ENCODE measurements at places on chromosomes 5 and 9. TPM values are rescaled to one million over a fixed set of nuclear protein-coding genes. Genes with fewer than 3 reads are reported as not detected.

- H3K36me3 ChIP-seq = peaks cover 2% of the 10 kb centered on the region
- H3K27me3 ChIP-seq = peaks cover 42% of the 10 kb centered on the region
- no peak for DNase-seq
- no peaks in the 10 kb centered on the region for H3K4me1 ChIP-seq
- H3K27ac ChIP-seq = no peak overlapping the region
Observed at GRCh38 chr9:90526386-90526785, 116.2 kb downstream of the DIRAS2 start.

DNA sequence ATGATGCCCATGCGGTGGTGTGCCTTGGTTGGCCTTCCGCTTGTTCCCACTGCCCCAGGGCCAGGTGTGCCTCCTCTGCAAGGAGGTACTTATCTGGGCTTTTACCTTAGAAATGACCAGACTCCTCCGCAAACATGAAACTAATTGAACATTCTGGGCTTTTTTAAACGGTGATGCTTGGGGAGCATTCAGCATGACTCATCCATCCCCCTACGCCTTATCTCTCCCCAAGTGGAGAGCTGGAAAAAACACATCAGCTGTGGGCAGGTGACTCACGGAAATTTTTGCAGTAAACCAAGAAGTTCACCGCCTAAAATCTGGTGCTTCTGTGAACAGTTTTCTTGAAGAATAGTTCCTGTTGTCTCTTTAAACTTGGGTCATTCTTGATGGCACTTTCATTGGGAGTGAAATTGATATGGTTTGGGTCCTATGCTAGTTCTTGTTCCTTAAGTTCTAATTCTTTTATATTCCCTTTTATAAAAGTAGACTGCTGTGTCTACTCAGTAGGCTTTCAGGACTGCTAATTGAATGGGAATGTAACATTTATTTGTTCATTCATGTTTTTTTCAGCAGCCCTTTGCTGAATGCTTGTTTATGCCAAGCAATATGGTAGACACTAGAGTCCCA, 39.6 kb downstream of the SFXN1 start:
- H3K27me3 ChIP-seq = no peaks in the 10 kb centered on the region
- peaks cover 9% of the 10 kb centered on the region for H3K36me3 ChIP-seq
- peak overlapping the region; percentile 77 for H3K27ac ChIP-seq

- no peak within 1 kb of the TSS for H3K4me3 ChIP-seq
- H3K4me1 ChIP-seq = no peaks in the 10 kb centered on the region
- H3K27me3 ChIP-seq = peaks cover 51% of the 10 kb centered on the region
- no peak for DNase-seq
Observed at GRCh38 chr5:141363952-141364660, at the start of gene PCDHGA5. PCDHGA5 (plus strand) TSS chr5:141364162; CDS start chr5:141364331, 169 bp downstream.

- H3K4me3 ChIP-seq = no peak overlapping the region
- H3K27ac ChIP-seq = no peak overlapping the region
- peaks cover 3% of the 10 kb centered on the region for H3K4me1 ChIP-seq
- H3K36me3 ChIP-seq = no peaks in the 10 kb centered on the region
- no peak for DNase-seq
- no peaks in the 10 kb centered on the region for H3K27me3 ChIP-seq
Observed at GRCh38 chr9:78189461-78189860, 46.4 kb upstream of the CEP78 start.

GRCh38 chr9:107046692-107047091, 183.7 kb downstream of the ZNF462 start:
- H3K36me3 ChIP-seq = no peaks in the 10 kb centered on the region
- no peak overlapping the region for H3K27ac ChIP-seq
- DNase-seq = no peak
- no peaks in the 10 kb centered on the region for H3K4me1 ChIP-seq

DNA sequence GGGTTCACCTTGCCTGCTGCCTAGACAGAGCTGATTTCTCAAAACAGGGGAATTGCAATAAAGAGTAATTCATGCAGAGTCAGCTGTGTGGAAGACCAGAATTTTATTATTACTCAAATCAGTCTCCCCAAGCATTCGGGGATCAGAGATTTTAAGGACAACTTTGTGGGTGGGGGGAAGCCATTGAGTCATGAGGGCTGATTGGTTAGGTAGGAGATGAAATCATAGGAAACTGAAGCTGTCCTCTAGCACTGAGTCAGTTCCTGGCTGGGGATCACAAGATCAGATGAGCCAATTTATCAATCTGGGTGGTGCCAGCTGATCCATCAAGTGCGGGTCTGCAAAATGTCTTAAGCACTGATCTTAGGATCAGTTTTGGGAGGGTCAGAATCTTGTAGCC, 159.1 kb upstream of the MAP1B start:
- DNase-seq = no peak
- no peak overlapping the region for H3K4me3 ChIP-seq
- no peaks in the 10 kb centered on the region for H3K4me1 ChIP-seq
- no peak overlapping the region for H3K27ac ChIP-seq
- H3K36me3 ChIP-seq = no peaks in the 10 kb centered on the region

GRCh38 chr5:157575381-157576020, at the start of gene ADAM19:
ADAM19 (minus strand) TSS chr5:157575775; CDS start chr5:157575696, 79 bp downstream.
- peaks cover 52% of the 10 kb centered on the region for H3K4me1 ChIP-seq
- peak within 1 kb of the TSS; percentile 100 for H3K4me3 ChIP-seq
- peak within 1 kb of the TSS; percentile 99 for H3K27ac ChIP-seq
- DNase-seq = peak; percentile 55
- H3K36me3 ChIP-seq = peaks cover 9% of the 10 kb centered on the region

- H3K27me3 ChIP-seq = no peaks in the 10 kb centered on the region
- no peak overlapping the region for H3K4me3 ChIP-seq
- H3K4me1 ChIP-seq = peaks cover 4% of the 10 kb centered on the region
- H3K27ac ChIP-seq = no peak overlapping the region
- no peaks in the 10 kb centered on the region for H3K36me3 ChIP-seq
- DNase-seq = no peak
Observed at GRCh38 chr5:68441309-68442073, 225.9 kb downstream of the PIK3R1 start.

GRCh38 chr5:95838001-95838520, 15.5 kb upstream of the GLRX start:
- no peaks in the 10 kb centered on the region for H3K27me3 ChIP-seq
- peak overlapping the region; percentile 98 for H3K27ac ChIP-seq
- H3K4me1 ChIP-seq = peaks cover 41% of the 10 kb centered on the region
- no peak for DNase-seq

- no peaks in the 10 kb centered on the region for H3K27me3 ChIP-seq
- no peak overlapping the region for H3K27ac ChIP-seq
- H3K4me1 ChIP-seq = peaks cover 26% of the 10 kb centered on the region
- DNase-seq = no peak
Observed at GRCh38 chr5:36944607-36945225, 68.1 kb downstream of the NIPBL start.

- no peaks in the 10 kb centered on the region for H3K36me3 ChIP-seq
- H3K27ac ChIP-seq = no peak overlapping the region
- peaks cover 8% of the 10 kb centered on the region for H3K27me3 ChIP-seq
- no peak overlapping the region for H3K4me3 ChIP-seq
- no peaks in the 10 kb centered on the region for H3K4me1 ChIP-seq
Observed at GRCh38 chr5:6197427-6197826, 180.9 kb downstream of the MED10 start.

- H3K4me1 ChIP-seq = no peaks in the 10 kb centered on the region
- H3K27me3 ChIP-seq = no peaks in the 10 kb centered on the region
- H3K27ac ChIP-seq = no peak overlapping the region
- no peak overlapping the region for H3K4me3 ChIP-seq
- no peak for DNase-seq
Observed at GRCh38 chr5:64074533-64074932, 91.1 kb upstream of the RNF180 start.

GRCh38 chr5:82151204-82151603, 127.0 kb downstream of the RPS23 start:
- H3K27me3 ChIP-seq = no peaks in the 10 kb centered on the region
- no peak overlapping the region for H3K4me3 ChIP-seq
- DNase-seq = no peak

DNA sequence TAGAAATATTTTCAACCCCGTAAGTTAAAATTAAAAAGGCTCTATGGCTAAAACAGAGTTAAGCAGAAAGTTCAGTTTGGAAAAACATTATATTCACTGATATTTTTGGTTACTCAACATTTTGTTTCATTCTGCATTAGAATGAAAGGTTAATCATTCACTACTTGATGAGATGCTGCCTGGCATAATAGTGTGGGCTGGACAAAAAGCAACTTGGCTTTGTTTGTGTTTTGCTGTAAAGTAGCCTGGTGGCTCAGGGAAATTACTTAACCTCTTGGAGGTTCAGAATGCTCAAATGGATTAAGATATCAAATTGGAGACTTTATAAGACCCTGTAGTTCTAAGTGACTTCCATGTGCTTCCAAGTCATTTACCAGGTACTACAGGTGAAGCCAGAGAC, 367.4 kb upstream of the TRPC7 start:
- no peak overlapping the region for H3K4me3 ChIP-seq
- no peaks in the 10 kb centered on the region for H3K4me1 ChIP-seq
- DNase-seq = no peak
- no peaks in the 10 kb centered on the region for H3K36me3 ChIP-seq
- H3K27ac ChIP-seq = no peak overlapping the region
- no peaks in the 10 kb centered on the region for H3K27me3 ChIP-seq

GRCh38 chr5:141484310-141484640, 555 bp upstream of the PCDHGC4 start:
- peaks cover 96% of the 10 kb centered on the region for H3K27me3 ChIP-seq
- no peaks in the 10 kb centered on the region for H3K36me3 ChIP-seq
- DNase-seq = no peak
- H3K4me3 ChIP-seq = no peak overlapping the region

DNA sequence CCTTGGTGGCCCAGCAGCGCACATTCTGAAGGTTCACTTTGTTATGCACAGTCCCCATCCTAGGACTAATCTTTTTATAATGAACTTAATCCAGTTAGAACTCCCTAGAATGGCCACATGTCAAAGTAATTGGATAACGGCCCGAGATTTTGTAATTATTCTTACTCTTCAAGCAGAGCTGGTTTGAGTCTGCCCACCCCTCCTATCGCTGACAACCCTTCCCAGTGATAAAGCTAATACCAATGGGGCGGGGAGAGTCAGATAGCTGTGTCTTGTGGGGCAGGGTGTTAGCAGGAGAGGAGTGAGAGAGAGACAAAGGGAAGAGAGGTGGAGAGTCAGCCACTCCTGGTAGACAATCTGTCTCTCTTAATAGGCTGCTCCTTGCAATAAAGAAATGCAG, 356.9 kb downstream of the SLIT3 start:
- no peaks in the 10 kb centered on the region for H3K36me3 ChIP-seq
- DNase-seq = no peak
- no peak overlapping the region for H3K27ac ChIP-seq

GRCh38 chr5:109365653-109366052, 44.1 kb downstream of the PJA2 start:
- DNase-seq = no peak
- peaks cover 17% of the 10 kb centered on the region for H3K36me3 ChIP-seq
- no peaks in the 10 kb centered on the region for H3K27me3 ChIP-seq
- no peak overlapping the region for H3K27ac ChIP-seq

- H3K36me3 ChIP-seq = no peaks in the 10 kb centered on the region
- no peak for DNase-seq
- no peaks in the 10 kb centered on the region for H3K4me1 ChIP-seq
- no peak overlapping the region for H3K4me3 ChIP-seq
- no peaks in the 10 kb centered on the region for H3K27me3 ChIP-seq
Observed at GRCh38 chr9:103799959-103800358, 294.1 kb upstream of the SMC2 start.

DNA sequence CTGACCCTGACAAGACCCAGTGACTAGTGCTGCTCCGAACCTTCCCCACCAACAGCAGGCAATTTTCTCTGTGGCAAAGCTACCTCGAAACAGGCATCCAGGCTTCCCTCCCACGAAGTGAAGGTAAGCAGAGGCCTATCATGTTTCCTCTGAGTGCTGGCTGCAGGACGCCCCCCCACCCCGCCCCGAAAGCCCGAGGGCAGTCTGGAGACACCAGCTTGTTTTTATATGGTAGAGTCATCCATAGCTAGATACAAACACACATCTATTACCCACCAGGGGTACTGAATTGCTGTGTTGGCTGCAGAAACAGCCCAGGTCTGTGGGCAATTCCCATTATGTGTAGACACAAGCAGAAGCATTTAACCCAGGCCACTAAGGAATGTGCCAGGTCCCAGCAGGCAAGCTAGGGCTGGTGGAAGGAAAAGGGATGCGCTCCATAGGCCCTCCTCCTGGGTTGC, 40.4 kb downstream of the LIX1 start:
- peaks cover 3% of the 10 kb centered on the region for H3K27me3 ChIP-seq
- no peaks in the 10 kb centered on the region for H3K4me1 ChIP-seq
- H3K36me3 ChIP-seq = no peaks in the 10 kb centered on the region
- no peak overlapping the region for H3K27ac ChIP-seq
- DNase-seq = no peak

GRCh38 chr9:126956917-126957686, 42.5 kb downstream of the RALGPS1 start:
- peaks cover 3% of the 10 kb centered on the region for H3K36me3 ChIP-seq
- H3K4me1 ChIP-seq = peaks cover 25% of the 10 kb centered on the region
- H3K27ac ChIP-seq = peak overlapping the region; percentile 83
- DNase-seq = no peak

GRCh38 chr5:18216016-18216415, 581.8 kb downstream of the TAF11L14 start:
- no peak overlapping the region for H3K4me3 ChIP-seq
- no peak for DNase-seq
- no peak overlapping the region for H3K27ac ChIP-seq
- no peaks in the 10 kb centered on the region for H3K4me1 ChIP-seq
- H3K36me3 ChIP-seq = no peaks in the 10 kb centered on the region

PRELID2 gene
- total RNA-seq = 1.2 TPM

OBP2B gene
- not detected for total RNA-seq

DBH gene
- total RNA-seq = not detected

RAI14 gene
- total RNA-seq = 2.0 TPM

NUTM2G gene
- total RNA-seq = not detected

MED10 gene
- total RNA-seq = 70.5 TPM

MRRF gene
- total RNA-seq = 25.4 TPM

WNT8A gene
- not detected for total RNA-seq

EQTN gene
- total RNA-seq = not detected

SH3GL2 gene
- not detected for total RNA-seq

ZCCHC7 gene
- total RNA-seq = 33.6 TPM

SPATA31C1 gene
- not detected for total RNA-seq

PFN3 gene
- not detected for total RNA-seq

IL3 gene
- not detected for total RNA-seq

PCDHGB3 gene
- total RNA-seq = 0.32 TPM

MATR3 gene
- 325 TPM for total RNA-seq
